ENCODE measurements at places on chromosomes 11 and 22.

DNA sequence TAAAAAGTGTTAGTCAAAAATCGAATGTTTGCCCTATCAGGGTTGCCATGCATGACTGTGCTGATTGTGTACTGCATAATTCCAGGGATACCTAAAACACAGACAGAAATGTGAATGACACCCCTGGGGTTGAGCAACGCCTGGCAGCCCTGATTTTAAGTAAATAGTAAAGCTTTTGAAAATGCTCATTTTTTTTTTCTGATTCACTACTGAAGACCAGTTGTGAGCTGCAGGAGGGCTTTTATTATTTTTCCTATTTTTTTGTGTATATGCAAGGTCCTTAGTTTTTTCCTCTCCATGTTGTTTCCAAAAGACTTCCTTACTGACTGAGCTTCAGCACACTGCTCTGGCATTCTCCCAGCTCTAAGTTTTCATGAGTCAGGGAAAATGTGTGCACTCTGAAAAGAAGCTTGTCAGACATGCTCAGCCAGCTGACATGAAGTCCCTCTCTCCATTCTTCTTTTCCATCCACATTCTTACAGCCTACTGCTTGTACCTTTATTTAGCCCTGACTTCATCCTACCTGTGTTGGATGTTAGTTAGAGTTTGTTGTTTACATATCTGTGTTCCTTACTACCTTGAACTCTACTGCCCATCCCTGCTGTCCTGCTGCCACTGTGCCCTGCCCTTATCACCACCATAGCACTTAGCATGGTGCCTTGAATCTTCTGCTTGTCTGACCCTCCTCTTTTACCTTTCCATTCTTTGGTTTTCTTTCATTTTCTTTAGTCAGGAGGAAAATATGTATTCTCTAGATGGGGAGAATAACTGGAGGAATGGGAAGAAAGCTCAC, 79.5 kb downstream of the HORMAD2 start:
- H3K4me3 ChIP-seq, result no peak overlapping the region
- H3K27me3 ChIP-seq, result no peaks in the 10 kb centered on the region
- peak; percentile 61 for DNase-seq
- H3K4me1 ChIP-seq, result peaks cover 11% of the 10 kb centered on the region

DNA sequence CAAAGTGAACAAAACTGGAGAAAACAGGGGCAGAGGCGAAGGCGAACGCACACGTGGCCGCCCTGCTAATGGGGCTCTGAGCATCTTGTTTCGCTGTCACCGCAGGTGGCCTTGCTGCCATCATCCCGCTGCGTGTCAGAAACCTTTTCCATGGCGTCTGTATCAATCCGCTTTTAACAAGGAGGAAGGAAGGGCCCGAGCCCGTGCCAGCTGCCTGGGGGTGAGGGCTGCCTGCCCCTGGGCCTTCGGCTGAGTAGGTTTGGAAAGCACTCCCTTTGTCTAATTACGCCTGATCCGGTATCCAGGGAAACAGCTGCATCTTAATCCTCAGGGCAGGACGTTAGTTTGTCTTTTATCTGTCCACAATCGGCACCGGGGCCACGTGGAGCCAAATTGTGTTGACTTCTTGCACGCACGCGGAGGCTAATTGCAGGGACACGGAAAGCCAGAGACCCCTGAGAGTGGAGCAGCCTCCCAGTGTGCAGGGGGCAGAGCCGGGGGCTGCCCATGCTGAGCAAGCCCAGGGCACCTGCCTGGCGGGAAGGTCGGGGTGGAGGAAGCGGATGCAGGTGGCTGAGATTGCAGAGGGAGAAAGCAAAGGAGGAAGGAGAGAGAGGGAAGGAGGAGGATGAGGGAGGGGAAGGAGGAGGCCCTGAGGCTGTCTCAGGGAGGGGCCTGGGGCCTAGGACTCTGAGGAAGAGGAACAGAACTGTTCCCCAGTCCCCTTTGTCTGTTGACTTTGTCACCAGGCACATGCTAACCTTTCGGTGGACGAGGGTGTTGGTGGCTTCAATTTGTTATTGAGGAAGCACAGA, 19.2 kb upstream of the TH start:
- H3K27me3 ChIP-seq, result no peaks in the 10 kb centered on the region
- no peak overlapping the region for H3K4me3 ChIP-seq
- H3K27ac ChIP-seq, result no peak overlapping the region
- DNase-seq, result no peak
- H3K36me3 ChIP-seq, result no peaks in the 10 kb centered on the region

GRCh38 chr11:116445108-116446047, 327.4 kb downstream of the BUD13 start:
- H3K4me3 ChIP-seq, result no peak overlapping the region
- H3K4me1 ChIP-seq, result no peaks in the 10 kb centered on the region
- H3K27ac ChIP-seq, result no peak overlapping the region
- no peaks in the 10 kb centered on the region for H3K36me3 ChIP-seq

GRCh38 chr11:61588728-61589191, 7.9 kb upstream of the SYT7 start:
- no peak overlapping the region for H3K27ac ChIP-seq
- no peak overlapping the region for H3K4me3 ChIP-seq
- no peaks in the 10 kb centered on the region for H3K27me3 ChIP-seq
- no peak for DNase-seq

DNA sequence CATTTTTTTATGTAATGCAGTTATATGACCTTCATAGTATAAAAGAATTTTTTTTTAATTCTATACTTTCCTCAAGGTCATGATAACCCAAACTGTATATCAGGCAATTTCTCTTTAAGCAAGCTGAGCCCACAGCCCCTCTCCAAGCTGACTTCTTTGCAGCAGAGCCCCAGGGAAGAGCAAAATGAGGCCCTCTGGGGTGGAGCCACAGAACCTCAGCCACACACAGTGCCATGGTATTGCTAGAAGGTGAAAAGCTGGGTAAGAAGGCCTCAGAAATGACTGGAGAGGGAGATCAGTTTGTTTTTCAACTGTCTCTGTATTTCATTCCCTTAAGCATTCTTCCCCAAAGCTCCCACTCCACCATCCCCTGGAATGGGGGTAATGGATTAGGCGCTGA, 108.8 kb downstream of the PLEKHA7 start:
- no peak for DNase-seq
- H3K27ac ChIP-seq, result no peak overlapping the region
- H3K27me3 ChIP-seq, result no peaks in the 10 kb centered on the region
- H3K4me3 ChIP-seq, result no peak overlapping the region

GRCh38 chr22:46609724-46610201, 10.4 kb upstream of the GRAMD4 start:
- no peaks in the 10 kb centered on the region for H3K27me3 ChIP-seq
- no peak overlapping the region for H3K4me3 ChIP-seq
- H3K36me3 ChIP-seq, result no peaks in the 10 kb centered on the region
- no peak overlapping the region for H3K27ac ChIP-seq

DNA sequence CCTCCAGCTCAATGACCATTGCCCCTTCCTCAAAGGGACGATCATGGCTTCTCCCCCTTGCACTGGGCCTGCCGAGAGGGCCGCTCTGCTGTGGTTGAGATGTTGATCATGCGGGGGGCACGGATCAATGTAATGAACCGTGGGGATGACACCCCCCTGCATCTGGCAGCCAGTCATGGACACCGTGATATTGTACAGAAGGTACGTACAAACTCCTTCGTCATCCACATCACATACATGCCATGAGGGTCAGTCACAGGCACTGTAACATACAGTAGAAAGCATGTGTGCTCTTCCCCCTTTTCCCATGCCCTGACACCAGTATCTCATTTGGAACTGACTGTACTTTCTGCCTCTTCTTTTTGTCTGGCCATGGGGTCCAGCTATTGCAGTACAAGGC, 4.0 kb downstream of the TAF10 start:
- peaks cover 22% of the 10 kb centered on the region for H3K4me1 ChIP-seq
- no peaks in the 10 kb centered on the region for H3K27me3 ChIP-seq
